ENCODE measurements at places on chromosomes 16 and 17. TPM values are rescaled to one million over a fixed set of nuclear protein-coding genes. Genes with fewer than 3 reads are reported as not detected.
A peak's percentile ranks its signal among the peaks of the same experiment; 100 is the strongest.

Gene GRIN2A
- total RNA-seq = 0.74 TPM

Gene P3H4
- total RNA-seq = 5.6 TPM

GRCh38 chr16:3690470-3690928 is 26.8 kb downstream of the TRAP1 start:
- peak; percentile 95 for DNase-seq

GRCh38 chr17:59436900-59437299 is 105.4 kb downstream of the YPEL2 start:
- no peak for DNase-seq

DNA sequence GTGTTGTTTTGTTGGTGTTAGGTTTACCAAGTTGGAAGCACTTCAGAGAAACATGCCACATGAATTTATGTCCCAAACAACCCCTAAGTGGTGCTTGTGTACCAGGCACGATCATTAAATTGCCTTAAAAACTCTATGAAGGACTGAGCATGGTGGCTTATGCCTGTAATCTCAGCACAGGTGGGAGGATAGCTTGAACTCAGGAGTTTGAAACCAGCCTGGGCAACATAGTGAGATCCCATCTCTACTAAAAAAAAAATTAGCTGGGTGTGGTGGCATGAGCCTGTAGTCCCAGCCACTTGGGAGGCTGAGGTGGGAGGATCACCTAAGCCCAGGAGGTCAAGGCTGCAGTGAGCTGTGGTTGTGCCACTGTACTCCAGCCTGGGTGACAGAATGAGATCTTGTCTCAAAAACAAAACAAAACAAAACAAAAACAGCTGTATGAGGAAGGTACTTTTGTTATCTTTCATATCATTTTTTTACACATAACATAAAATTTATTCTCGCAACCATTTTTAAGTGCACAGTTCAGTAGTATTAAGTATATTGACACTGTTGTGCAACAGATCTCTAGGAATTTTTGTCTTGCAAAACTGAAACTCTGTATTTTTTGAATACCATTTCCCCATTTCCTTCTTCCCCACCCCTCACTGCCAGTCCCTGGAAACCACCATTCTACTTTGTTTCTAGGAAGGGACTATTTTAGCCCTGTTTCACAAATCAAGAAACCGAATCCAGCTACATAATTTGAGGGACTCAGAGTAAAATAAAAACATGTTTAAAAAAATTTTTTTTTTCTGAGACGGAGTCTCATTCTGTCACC is 14.3 kb upstream of the RBBP6 start:
- peak; percentile 9 for DNase-seq
